Stimulated activated memory B cell treated with anti-CD40 and anti-IgM and Interleukin-4, amounts not matched to agents 10 μg/mL and 1 μg/mL and 100 μg/mL, for 72 hours (primary cell): ENCODE measurements at places on chromosomes 2 and 18.

DNA sequence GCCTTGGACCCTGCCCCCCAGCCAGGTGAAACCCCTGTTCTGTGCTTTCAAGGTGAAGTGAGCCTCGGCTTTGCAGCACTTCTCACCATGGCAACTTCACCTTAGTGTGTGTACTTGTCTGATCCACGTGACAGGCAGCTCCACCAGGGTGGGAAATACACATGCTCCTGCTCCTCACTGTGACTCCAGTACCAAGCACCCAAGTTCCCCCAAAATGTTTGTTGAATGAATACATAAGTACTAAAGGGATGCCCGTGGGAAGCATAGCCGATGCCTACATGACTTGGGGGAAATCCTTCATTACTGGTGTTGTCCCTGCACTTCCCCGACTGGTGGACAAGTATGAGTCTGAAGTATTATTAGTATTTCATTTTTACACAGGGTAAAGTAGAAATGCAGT, 41.8 kb upstream of the GBX2 start:
- no peak for ATAC-seq

GRCh38 chr2:59630789-59631188, 922.7 kb downstream of the BCL11A start:
- ATAC-seq, result no peak

GRCh38 chr2:124678043-124678442, 653.0 kb downstream of the CNTNAP5 start:
- no peak for ATAC-seq

GRCh38 chr18:77970814-77971213, 721.2 kb downstream of the GALR1 start:
- ATAC-seq, result no peak

GRCh38 chr2:159998961-159999360, 63.5 kb downstream of the PLA2R1 start:
- no peak for ATAC-seq

DNA sequence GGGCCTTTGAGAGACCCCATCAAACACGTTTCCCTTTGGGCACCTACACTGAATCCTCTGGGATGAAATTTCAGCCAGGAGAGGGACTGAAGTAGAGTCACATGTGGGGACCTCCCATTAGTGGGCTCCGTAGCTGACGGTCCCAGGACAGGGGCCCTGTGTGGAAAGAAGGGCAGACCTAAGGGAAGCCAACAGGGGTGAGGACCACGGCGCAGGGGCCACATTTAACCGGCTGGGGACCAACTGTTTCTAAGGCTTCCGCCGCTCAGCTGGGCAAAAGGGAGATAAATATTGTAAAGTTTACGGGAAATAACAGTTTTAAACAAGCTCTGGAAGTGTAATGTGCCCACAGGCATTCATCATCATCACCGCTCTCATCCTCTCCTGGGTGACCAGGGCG, 42.7 kb downstream of the RRM2 start:
- ATAC-seq, result no peak

GRCh38 chr2:48200620-48201293, 294.5 kb upstream of the FBXO11 start:
- ATAC-seq, result peak; percentile 50

GRCh38 chr2:234435836-234436481, 60.9 kb downstream of the ARL4C start:
- ATAC-seq, result no peak

GRCh38 chr2:218547511-218547910, 20.6 kb downstream of the USP37 start:
- peak; percentile 39 for ATAC-seq

DNA sequence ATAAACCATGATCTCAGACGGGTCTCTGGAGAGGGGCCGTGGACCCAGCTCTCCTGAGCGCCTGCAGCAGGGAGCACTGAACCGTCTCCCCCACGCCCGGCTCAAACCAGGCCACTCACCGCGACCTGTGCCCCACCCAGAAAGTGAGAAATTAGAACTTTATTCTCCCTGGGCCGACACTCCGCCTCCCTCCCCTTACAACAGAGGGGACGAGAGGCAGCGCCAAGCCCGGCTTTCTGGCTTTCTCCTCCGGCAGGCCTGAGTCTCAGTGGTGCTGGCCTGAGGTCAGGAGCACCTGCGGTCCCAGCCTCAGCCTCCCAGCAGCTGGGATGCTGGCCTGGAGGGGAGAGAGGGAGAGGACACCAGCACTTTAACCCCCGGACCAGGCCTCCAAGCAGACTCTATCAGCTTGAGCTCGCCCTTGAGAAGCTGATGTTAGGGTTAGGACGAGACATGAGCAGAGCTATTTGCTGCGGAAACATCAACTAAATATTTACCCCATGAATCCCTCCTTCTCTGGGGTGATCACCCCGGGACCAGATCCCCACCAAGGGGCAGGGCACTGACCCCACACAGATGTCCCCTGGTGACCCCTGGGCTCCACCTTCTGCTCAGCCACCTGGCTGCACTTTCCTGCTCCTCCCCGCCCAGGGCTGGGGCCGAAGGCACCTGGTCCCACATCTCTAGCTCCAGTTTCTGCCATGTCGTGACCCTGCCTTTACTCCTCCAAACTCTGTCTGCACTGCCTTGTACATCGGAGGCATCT, 856.3 kb upstream of the SALL3 start:
- peak; percentile 48 for ATAC-seq

DNA sequence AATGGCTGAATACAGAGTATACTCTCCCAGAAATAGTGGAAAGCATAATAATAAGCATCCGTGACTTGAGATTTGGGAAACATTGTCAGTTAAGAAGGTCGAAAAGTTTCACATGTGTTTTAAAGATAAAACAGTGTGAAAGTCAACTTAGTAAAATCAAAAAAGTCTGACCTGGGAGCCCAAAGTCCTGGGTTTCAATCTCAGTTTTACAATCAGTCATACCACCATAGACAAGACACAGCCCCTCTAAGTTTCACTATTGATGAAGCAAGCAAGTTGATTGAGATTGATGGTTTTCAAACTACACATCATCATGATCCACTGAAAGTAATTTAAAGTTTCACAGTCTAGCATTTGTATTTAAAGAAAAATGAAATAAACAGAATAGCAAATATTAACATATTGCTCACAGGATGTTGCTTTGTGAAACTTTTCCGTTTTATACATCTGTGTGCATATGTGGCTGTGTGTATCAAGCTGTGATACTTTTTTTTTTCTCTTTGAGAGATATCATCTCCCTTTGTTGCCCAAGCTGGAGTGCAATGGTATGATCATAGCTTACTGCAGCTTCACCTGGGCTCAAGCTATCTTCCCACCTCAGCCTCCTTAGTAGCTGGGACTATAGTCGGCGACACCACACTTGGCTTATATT, 71.1 kb downstream of the PIK3C3 start:
- ATAC-seq, result peak; percentile 73

DNA sequence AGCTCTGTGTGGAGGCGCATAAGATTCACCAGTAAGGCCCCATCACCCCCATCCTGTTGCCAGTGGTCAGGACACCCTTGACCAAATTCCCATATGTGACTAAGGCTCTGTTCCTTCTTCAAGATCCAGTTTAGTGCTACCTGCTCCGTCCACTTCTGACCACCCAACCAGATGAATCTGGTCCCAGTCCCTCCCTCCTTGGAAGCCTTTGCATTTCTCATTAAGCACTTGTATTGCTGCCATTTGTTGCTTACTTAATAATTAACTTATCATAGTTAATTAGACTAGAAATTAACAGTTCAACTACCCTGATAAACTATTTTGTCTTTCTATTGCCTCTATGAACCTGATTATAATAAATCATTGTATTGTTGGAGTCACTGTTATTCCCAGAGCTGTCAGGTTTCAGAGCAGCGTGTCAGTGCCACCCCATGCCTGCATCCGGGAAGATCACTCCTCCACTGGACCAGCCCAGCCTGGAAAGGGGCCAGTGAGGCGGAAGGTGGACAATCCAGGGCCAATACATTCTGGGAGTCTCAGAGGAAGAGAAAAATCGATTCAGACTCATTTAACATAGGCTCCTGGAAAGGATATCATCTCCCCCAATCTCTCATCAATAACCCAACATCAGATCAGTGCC, 9.5 kb upstream of the NAT8 start:
- ATAC-seq, result peak; percentile 45

GRCh38 chr2:88735133-88735532, 43.7 kb downstream of the RPIA start:
- ATAC-seq, result no peak

GRCh38 chr2:46657042-46657504, 177.7 kb downstream of the TMEM247 start:
- ATAC-seq, result peak; percentile 65

- ATAC-seq, result no peak
Measured at GRCh38 chr2:227374158-227374557, 4.9 kb downstream of the TM4SF20 start.
